Daoy (cell line): ENCODE measurements at places on chromosomes 5 and 9. TPM values are rescaled to one million over a fixed set of nuclear protein-coding genes. Genes with fewer than 3 reads are reported as not detected.

The FGD3 gene
- total RNA-seq, result 0.06 and 0.65 TPM in 2 replicates

DNA sequence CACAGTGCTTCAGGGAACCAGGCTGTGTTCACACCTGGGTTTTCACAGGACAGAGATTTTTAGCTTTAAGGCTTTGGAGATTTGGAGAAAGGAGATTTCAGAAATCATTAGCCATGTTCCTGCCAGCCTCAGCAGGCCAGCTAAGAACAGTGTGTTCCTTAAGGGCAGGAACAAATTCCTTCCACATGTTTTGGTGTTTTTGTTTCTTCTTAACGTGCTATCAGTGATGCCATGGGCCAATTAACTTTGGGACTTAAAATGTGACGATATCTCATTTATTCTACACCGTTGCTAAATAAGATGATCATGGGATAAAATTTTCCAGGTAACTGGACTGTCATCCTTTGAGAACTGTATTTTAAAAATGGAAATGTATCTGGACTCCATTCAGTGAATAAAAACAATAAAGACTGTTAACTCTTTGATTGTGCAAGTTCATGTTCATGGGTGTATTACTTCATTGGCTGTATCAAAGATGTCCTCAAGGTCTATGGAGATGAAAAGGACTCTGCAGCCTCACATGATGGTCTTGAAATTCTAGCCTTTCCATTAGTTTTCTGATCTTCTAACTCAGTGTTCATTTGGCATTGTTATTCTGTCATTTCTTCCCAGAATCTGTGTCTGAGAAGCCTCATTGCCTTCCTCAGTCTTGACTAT, 72.3 kb downstream of the ZNF366 start:
- no peak for DNase-seq

DNA sequence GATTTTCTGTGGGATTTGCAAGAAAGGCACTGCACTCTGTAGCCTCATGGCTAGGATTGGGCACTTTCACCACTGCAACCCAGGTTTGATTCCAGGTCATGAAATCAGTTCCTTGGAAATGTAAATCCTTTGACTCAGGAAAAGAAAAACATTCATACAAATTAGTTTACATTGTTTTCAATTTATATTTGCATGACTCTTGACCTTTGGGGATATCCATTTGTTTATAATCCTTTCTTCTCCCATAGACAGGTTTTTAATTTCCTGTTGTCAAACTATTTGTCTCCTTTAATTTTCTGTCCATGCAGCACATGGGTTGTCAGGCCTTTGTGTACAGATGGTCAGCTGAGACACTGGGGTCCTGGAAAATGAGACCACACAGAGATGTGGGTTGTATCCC, 801.5 kb downstream of the NR2F1-AS1 start:
- DNase-seq, result no peak

GRCh38 chr5:6772886-6773285, 59.7 kb downstream of the TENT4A start:
- no peak for DNase-seq
